ENCODE measurements at places on chromosomes 5 and 9.
A peak's percentile ranks its signal among the peaks of the same experiment; 100 is the strongest.

GRCh38 chr9:129586685-129587084 is 34.2 kb downstream of the C9orf50 start:
- DNase-seq = no peak

- DNase-seq = peak; percentile 16
Observed at GRCh38 chr5:58072300-58072965, 387.5 kb downstream of the PLK2 start.

GRCh38 chr5:67019065-67019845 is 177.3 kb downstream of the CD180 start:
- no peak for DNase-seq

DNA sequence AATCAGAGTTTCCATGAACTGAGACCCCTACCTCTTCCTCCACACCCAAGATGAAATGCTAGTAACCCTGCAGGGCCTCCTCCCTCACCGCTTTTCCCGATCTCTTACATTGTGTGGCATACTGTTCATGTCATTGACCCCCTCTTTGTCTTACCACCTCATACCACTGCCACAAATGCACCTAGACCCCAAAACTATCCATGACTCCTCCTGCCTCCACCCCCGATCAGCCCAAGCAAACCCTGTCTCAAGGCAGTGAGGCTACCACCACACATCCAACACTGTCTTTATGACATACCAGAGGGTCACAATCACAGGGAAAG is 55.7 kb downstream of the PLAC8L1 start:
- no peak for DNase-seq

GRCh38 chr9:108119530-108120113 is 630.1 kb upstream of the KLF4 start:
- DNase-seq = no peak

GRCh38 chr9:77764894-77765780 is 117.0 kb upstream of the GNA14 start:
- no peak for DNase-seq

Measured in SJSA1 (cell line).